Astrocyte of the spinal cord (primary cell): ENCODE measurements at places on chromosomes 12 and 14.
A peak's percentile ranks its signal among the peaks of the same experiment; 100 is the strongest.

- no peak for DNase-seq
Observed at GRCh38 chr14:39582028-39582654, 149.9 kb upstream of the FBXO33 start.

DNA sequence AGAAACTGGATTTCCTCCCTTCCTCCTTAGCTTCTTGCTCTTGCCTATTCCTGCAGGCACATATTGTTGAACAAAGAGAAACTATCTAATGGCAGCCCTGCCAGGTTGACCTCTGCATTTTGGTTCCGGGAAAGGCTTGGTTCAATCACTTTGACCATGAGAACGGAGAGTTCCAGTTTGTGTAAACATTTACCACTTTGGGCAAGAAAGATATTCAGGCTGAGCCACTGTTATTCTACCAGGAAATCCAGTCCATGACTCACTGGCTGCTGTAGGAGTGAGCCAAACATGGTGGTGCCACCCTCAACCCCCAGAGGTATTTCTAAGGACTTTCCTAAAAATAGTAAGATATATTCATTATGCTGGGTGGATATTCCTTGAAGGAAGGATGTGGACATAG, 242.2 kb upstream of the OR4E1 start:
- DNase-seq = peak; percentile 18

DNA sequence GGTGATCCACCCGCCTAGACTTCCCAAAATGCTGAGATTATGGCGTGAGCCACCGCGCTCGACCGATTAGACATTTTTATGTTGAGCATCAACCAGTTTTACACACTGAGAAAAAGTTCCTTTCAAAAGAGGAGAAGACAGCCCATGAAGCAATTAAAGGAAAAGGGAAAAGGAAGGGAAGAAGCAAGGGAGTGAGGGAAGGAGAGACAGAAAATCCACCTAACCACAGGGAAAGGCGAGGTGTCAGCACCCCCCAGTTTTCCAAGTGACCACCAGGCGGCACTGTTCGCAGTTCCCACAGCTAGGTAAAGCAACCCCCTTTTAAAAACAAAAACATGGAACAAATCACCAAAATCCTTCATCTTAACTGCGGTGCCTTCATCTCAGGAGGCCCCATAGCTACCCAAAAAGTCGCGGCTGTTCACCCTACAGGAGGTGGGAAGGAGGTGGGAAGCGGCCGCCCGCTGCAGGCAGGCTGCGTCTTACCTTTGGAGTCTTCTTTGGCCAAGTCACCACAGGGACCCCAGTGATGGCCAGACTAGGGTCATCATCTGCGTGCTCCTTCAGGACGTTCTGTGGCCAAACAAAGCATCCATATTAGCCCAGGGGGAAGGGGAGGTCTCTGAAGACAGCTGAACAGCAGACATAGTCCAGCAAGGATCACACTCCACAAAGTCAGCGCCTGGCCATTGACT, 86.6 kb downstream of the KDM2B start:
- DNase-seq = no peak

GRCh38 chr12:22473212-22473611, 71.1 kb downstream of the C2CD5 start:
- DNase-seq = no peak

DNA sequence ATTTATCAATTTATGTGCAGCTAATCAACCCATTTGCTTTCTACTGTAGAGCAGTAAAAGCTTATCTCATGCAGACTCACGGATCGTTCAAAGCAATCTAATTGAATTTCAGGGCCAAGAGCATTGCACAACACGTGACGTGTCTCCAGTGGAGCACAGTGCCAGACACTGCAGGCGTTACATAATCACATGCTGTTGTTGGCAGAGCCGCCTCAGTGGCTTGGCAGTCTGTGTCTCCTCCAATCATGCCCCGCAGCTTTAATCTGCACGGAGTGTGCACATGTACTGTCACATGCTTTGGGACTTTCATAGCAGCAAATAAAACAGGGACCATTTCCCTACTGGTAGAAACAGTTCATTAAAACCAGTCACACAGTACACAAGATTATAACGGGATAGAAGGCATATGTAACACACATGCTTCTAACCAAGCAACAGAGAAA, 309.3 kb downstream of the ITPR2 start:
- peak; percentile 87 for DNase-seq

DNA sequence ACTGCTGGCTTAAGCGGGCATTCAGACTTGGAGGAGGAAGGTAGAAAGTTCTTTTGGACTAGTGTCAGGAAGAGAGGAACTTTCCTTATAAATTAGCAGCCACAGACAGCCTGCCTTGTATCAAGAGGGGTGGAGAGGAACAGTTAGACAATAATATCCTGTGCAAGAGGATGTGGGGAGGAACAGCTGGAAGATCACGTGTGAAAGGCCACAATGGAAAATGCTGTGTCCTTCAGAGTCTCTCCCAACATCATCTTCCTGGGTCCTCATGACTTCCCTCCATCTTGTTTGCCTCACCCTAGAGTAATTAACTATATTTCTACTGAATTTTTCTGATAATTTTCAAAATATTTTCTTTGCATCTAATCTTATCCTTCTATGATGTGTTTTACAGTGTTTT, 117.4 kb downstream of the MGAT4C start:
- no peak for DNase-seq

DNA sequence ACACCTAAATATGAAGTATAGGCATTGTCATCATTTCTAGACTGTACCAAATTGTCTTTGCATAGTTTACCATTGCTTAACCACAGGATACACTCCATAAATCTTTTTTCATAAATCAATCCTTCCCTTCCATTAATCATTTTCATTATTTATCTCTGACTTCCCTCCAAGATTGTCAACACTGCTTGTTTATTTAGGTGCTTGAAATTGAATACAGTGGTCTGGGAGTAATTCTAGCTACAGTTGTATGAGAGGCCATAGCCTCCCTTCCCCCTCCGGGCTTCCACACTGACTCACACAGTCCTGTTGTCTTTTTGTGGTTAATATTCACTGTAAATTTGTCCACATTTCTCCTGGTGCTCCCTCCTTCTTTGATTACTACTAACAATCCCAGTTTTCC, 114.2 kb upstream of the ARID2 start:
- peak; percentile 72 for DNase-seq

DNA sequence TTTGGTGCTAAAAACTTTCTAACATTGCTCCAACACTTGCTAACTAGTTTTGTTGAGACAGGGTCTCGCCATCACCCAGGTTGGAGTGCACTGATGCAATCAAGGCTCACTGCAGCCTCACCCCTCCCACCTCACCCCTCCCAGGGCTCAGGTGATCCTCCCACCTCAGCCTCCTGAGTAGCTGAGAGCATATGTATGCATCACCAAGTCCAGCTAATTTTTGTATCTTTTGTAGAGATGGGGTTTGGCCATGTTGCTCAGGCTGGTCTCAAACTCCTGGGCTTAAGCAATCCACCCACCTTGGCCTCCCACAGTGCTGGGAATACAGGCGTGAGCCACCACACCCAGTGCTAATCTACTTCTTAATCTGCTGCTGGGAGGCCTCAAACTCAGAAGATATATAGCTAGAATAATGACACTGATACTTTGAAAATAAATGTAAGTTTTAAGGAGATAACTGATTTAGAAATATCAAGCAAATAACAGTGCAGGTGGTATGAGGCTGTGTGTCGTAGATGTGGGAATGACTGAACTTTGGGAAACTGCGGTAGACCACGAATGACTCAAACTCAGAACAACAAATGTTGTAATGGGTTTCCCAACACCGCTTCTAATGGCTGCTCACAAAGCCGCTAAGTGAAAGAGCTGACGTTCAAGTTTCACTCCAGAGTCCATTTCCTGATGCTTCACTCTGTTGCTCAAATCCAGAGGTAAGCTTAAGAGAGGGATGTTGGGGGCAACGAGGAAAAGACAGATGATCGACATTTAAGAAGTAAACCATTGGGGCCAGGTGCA, 10.0 kb downstream of the TMCC3 start:
- DNase-seq = peak; percentile 91

GRCh38 chr12:92650228-92650822, 52.5 kb upstream of the PLEKHG7 start:
- no peak for DNase-seq

DNA sequence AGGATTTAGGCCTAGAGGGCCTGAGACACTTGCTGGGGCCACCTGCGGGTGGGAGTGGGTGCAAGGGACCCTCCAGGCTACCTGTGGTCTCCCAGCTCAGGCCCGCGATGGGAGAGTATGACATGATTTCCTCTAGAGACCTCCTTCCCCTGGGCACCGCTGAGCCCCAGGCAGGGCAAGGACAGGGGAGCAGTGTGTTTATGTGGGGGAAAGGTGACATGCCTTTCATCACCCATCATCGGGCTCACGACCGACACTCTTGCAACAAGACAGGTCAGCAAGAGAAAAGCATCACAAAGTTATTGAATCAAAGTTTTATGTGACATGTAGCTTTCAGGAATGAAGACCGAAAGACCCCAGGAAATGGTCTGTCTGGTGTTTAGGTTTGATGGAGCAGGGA, 19.9 kb downstream of the SH2B3 start:
- no peak for DNase-seq

DNA sequence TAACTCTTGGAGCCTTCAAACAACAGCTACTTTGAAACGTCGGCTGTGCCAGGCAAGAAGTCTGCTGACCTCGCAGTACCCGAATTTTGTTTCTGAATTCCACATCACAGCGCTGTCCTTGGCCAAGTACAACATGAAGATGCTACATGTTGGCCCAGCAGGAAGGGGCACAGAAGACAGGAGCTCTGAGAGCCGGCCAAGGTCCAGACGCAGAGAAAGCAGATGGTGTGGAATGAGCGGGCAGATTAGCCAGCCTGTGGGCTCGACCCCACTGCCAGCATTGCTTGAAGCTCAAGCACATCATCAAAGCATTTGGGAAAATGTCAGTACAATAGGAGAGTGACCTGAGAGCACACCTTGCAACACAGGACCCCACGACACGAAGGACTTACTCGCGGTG, 64.5 kb downstream of the FZD10 start:
- no peak for DNase-seq

DNA sequence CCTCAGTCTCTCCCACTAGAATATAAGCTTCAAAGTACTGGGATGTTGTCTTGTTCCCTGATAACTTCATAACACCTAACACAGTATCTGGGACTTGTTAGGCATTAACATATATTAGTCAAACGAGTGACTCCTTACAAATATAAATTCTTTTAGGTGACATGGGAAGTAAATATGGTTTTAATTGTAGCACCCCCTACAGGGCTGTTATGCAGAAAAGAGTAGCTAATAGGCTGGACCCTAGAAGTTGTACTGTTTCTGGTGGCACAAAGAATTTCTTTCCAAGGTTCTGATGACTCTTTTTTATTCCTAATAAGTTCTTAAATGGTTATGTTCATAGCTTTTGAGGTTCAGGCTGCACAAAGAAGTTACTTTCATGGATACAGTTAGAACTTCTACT, 29.8 kb downstream of the GPATCH2L start:
- no peak for DNase-seq

DNA sequence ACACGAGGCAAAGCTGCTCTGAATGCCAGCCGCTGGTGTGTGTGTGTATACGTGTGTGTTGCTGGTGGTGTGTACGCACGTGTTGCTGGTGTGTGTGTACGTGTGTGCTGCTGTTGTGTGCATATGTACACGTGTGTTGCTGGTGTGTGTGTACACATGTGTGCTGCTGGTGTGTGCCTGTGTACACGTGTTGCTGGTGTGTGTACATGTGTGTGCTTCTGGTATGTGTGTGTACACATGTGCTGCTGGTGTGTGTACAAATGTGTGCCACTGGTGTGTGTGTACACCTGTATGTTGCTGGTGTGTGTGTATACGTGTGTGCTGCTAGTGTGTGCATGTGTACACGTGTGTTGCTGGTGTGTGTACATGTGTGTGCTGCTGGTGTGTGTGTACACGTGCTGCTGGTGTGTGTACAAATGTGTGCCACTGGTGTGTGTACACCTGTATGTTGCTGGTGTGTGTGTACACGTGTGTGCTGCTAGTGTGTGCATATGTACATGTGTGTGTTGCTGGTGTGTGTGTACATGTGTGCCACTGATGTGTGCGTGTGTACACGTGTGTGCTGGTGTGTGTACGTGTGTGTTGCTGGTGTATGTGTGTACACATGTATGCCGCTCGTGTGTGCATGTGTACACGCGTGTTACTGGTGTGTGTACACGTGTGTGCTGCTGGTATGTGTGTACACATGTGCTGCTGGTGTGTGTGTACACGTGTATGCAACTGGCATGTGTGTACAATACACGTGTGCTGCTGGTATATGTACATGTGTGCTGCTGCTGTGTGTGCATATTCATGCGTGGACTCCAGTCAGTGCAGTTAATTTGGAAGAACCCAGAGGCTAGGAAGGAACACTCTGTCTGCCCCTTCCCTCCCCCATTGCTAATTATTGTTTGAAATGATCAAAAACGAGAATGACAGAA, 47.2 kb downstream of the CACNA2D4 start:
- no peak for DNase-seq

- no peak for DNase-seq
Observed at GRCh38 chr14:26687301-26687837, 89.5 kb upstream of the NOVA1 start.

DNA sequence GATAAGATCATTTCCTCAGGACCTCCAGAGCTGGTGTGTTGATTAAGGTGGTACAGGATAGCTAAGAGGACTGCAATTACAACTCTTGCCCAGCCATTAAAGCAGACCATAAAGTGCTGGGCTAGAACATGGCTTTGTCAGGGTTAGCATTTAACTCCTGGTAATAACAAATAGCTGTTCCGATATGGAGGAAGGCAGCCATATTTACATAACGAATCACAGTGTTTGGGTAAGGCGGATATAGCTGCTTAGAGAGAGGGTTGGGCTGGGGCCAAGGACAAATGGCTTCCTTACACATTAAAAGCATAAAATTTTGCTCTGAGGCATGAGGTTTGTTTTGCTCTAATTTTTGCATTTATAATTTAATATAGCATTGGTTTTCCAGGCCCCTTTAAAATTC, 297.7 kb upstream of the DDHD1 start:
- peak; percentile 19 for DNase-seq

GRCh38 chr14:67387195-67387594, 24.8 kb downstream of the PLEK2 start:
- DNase-seq = no peak

- DNase-seq = no peak
Observed at GRCh38 chr12:105321125-105321524, 9.4 kb upstream of the C12orf75 start.

- DNase-seq = peak; percentile 51
Observed at GRCh38 chr12:54251667-54252284, 28.1 kb downstream of the CBX5 start.

GRCh38 chr12:27333403-27334009, 870 bp downstream of the BMAL2 start:
- no peak for DNase-seq

- no peak for DNase-seq
Observed at GRCh38 chr12:58894040-58894439, 26.3 kb downstream of the LRIG3 start.

DNA sequence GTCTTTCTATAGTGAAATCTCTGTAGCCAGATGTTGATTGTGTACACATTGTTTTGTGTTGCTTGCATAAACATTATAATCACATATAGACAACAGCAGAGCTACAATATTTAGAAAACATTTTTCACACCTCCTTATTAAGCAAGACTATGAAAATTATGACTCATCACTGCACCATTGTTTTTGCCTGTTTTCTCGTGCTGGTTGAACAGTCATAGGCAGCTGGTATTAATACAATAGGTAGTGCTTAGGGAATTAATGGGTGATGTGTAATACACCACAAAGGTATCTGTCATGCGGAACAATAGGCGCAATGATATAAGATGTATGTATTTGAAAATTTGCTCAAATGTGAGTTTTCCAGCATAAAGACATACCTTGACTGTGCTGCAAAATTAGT, 449.3 kb downstream of the FOXG1 start:
- no peak for DNase-seq

GRCh38 chr12:12791756-12792369, 6.4 kb downstream of the APOLD1 start:
- peak; percentile 62 for DNase-seq

GRCh38 chr12:88934163-88934747, 354.0 kb upstream of the KITLG start:
- peak; percentile 55 for DNase-seq
